ENCODE measurements at places on chromosomes 12 and 14.

DNA sequence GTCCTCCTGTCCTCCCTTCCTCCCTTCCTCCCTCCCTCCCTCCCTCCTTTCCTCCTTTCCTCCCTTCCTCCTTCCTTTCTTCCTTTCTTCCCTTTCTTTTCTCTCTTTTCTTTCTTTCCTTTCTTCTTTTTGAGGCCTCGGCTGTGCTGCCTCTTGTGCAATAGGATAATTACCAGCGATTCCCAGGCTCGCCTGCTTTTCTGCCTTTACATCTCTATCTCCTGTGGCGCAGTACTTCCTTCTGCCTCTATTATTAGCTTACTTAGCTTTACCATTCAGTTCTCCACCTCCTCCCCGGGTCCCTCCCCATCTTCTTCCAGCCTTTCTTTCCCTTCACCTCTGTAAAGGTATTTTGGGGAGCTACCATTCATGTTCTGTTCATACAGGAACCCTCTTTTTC, 19.9 kb downstream of the ETV6 start:
- no peak for DNase-seq

GRCh38 chr12:9043766-9044165, 54.4 kb downstream of the KLRG1 start:
- no peak for DNase-seq

DNA sequence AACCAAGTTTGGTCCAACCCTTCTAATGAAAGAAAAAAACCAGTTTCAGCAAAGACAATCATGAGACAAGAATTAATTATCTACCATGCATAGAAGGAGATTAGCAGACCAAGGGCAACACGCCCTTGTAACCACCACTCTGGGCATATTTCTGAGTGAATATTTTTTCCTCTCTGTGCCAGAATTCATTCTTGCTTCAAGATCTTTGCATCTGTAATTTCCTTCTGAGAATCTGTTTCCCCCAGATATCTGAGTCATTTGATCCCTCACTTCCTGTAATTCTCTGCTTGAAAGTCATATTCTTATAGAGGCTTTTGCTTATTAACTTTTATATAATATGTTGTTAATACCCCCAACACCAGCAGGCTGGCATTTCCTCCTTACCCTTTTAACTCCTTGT, 243.7 kb downstream of the SLC16A7 start:
- no peak for DNase-seq

DNA sequence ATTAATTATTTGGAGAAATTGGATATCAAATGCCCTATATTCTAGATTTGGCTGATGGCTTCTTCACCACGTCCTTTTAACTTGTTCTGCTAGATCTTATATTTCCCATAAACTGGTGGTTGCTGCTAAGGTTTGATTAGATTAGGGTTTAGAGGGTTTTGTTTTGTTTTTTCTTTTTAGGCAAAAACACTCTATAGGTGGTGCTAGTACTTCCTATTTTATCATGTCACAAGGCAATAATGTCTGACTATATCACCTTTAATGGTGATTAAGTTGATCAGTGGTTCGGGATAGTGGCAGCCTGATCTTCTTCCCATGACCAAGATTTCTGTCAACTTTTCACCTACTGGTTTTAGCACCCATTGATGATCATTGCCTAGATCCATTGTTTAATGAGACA, 455.1 kb downstream of the RAD51B start:
- DNase-seq: no peak

GRCh38 chr12:53747095-53747494, 4.7 kb downstream of the CISTR start:
- DNase-seq: no peak

GRCh38 chr14:90184571-90185266, 71.6 kb upstream of the PSMC1 start:
- DNase-seq: no peak

DNA sequence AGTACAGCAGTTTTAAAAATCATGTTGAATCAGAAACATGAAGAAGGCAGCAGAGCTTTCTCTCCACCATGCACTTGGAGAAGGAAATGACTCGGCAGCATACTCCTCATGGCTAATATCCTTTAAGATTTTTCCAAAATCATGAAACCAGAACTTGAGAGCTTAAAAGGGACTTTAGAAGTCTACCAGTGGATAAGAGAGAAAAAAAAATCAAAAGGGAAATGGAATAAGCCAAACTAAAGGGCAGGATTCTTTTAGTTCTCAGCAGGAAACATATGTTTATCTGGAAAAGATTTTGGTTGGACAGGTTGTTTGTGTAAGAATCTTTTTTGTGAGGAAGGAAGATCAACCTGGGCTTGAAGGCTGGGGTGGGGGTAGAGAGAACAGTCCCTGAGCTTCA, 111.8 kb downstream of the PRKCH start:
- no peak for DNase-seq

DNA sequence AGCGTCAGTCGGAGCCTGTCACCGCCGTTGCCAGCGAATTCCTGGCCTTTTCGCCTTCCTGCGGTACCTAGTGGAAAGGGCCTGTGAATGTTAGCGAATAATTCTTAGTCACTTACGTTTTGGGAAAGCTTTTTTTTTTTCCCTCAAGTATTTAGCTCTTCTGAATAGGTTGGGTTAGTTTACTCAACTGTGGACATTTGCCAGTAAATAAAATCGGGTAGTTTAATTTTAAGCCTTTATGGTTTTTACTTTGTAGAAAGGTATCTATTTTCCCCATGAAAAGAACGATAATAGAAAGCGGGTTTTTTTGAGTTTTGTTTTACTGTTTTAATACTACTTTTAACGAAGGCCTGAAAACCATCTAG, 1.7 kb downstream of the YY1 start:
- no peak for DNase-seq

- DNase-seq: no peak
Measured at GRCh38 chr14:24368212-24368561, 203 bp downstream of the NFATC4 start.

GRCh38 chr12:28586481-28586880, 396.2 kb downstream of the CCDC91 start:
- no peak for DNase-seq

GRCh38 chr14:50366115-50366514, 30.6 kb downstream of the CDKL1 start:
- no peak for DNase-seq

GRCh38 chr12:47858511-47859266, 39.0 kb upstream of the HDAC7 start:
- DNase-seq: no peak

DNA sequence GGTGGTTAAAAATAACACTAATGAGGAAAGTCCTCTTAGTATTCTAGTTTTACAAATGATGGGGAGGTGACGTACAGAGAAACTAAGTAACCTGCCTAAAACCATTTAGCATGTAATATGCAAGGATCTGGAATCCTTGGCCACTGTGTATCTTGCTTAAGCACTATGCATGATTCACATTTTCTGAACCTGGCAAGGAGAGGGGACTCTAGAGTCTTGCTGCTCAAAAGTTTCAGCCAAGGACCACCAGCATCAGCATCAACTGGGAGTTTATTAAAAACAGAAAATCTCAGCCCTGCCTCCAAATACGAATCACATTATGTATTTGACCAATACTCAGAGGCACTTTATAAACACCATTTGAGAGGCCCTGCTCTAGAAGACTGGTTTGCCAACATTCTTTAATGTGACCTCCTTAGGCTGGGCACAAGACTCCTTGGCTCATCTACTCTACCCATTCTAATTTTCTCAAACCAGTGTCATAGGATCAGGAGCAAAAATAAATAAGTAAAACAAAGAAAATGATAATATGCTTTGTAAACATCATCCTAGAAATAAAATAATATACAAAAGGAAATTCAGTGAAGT, 52.9 kb downstream of the ABCC9 start:
- DNase-seq: no peak

- DNase-seq: peak; percentile 67
Measured at GRCh38 chr14:77593501-77593961, 22.9 kb downstream of the SPTLC2 start.

DNA sequence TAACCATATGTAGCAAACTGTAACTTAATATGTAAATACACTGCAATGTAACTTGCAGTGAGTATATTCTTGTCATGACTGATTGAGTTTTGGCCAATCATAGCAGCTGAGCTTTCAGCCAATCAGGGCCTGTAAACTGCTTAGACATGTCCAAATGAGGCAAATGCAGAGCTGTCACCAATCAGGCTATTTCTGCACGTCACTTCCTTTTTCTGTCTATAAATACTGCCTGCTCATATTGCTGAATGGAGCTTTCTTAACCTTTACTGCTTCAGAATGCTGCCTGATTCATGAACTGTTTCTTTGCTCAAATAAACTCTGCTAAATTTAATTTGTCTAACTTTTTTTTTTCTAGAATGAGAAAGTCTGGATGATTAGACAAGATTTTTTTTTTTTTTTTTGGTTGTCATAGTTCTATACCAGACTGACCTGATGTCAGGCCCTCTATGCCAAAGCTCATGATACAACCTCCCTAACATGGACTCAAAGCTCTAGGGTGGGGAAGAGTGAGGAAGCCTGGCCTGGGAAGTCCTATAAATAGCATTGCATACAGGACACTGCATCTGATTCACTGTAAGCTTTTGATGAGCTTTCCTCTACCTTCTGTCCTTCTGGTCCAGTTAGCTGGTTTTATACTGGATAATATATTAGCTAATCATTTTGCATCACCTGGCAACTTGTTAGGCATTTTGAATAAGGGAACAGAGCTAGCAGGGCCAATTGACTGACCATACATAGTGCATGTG, 12.0 kb downstream of the MGP start:
- DNase-seq: no peak
